Activated CD4-positive, alpha-beta memory T cell treated with anti-CD3 and anti-CD28 coated beads, Interleukin-2, amount 10 ng/mL, durations not matched to agents 7 days and 5 days (primary cell): ENCODE measurements at places on chromosomes 4 and X.

DNA sequence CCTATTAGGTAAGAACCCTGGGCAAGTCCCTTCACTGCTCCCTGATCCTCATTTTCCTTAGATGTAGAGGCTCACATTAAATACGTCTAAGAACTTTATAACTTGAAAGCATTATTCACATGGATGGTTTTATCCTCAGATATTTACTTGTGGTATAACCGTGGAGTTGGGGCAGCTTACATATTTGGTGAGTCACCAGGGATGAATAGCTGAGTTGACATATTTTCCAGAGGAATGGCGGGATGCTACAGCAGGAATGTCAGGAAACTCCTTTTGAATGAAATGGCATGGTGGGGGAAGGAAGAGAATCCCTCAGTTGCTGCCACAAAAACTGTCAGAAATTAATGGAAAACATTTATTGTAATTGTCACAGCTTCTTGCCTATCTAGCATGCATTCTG, 165.3 kb upstream of the RPS6KA3 start:
- H3K27ac ChIP-seq = no peak overlapping the region
- H3K4me3 ChIP-seq = no peak overlapping the region
- H3K36me3 ChIP-seq = no peaks in the 10 kb centered on the region
- peaks cover 14% of the 10 kb centered on the region for H3K4me1 ChIP-seq
- H3K27me3 ChIP-seq = no peaks in the 10 kb centered on the region

DNA sequence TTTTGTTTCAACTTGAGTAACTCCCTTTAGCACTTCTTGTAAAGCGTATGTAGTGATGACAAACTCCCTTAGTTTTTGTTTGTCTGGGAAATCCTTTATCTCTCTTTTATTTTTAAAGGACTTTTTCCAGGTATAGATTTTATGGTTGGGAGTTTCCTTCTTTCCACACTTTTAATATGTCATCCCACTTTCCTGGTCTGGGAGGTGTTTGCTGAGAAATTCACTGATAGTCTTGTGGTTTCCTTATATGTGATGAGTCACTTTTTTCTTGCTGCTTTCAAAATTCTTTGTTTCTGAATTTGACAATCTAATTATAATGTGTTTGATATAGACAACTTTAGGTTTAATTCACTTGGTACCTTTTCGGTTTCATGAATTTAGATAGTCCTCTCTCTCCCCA, 353.9 kb downstream of the GPAT3 start:
- H3K4me3 ChIP-seq = no peak overlapping the region
- H3K27me3 ChIP-seq = no peaks in the 10 kb centered on the region

- H3K4me3 ChIP-seq = no peak overlapping the region
- H3K27ac ChIP-seq = no peak overlapping the region
- no peaks in the 10 kb centered on the region for H3K4me1 ChIP-seq
- no peak for DNase-seq
Observed at GRCh38 chrX:115898382-115899001, 272.1 kb upstream of the AGTR2 start.

DNA sequence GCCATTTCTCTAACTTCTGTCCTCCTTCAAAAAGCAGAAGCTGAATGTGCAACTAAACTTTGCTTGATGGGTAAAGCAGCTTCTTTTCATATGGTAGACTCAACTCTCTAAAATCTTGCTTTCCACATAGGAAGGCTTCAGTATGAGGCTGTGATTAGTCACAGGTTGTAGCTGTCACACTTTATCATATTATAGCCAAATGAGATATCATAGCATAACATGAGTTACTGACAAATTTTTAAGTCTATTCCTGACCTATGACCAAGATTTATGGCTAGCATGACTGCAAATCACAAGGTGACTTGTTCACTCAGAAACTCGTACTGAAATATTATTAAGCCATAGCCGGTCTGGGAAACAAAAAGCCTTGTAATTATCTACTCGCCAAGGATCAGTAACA, 998.6 kb downstream of the RPA4 start:
- H3K27me3 ChIP-seq = no peaks in the 10 kb centered on the region
- no peak overlapping the region for H3K27ac ChIP-seq
- H3K4me1 ChIP-seq = no peaks in the 10 kb centered on the region
- no peaks in the 10 kb centered on the region for H3K36me3 ChIP-seq

DNA sequence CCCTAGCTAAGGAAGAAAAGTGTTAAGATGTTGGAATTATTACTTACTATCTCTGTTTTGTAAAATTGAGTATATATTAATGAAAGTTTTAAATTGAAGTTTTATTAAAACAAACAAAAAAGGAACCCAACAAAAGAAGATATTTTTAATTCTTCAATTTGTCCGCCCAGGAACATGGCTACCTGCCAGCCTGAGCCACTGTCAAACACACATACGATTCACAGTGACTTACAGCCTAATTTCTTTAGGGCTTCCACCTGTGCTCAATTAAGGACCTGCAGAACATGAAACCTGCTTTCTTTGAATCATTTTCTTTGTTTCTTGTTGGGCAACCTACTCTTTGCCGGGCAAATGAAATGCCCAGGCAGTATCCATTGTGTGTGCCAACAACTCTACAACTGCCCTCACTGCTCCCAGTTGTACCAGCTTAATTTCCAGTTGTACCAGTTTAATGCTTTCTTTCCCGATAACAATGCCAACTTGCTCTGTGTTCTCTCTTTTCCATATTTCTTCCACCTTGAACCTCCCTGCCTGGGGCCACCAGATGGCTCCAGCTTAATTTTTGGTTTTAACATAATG, 181.7 kb downstream of the GBA3 start:
- no peaks in the 10 kb centered on the region for H3K27me3 ChIP-seq
- H3K27ac ChIP-seq = no peak overlapping the region
- no peak overlapping the region for H3K4me3 ChIP-seq
- H3K36me3 ChIP-seq = no peaks in the 10 kb centered on the region

DNA sequence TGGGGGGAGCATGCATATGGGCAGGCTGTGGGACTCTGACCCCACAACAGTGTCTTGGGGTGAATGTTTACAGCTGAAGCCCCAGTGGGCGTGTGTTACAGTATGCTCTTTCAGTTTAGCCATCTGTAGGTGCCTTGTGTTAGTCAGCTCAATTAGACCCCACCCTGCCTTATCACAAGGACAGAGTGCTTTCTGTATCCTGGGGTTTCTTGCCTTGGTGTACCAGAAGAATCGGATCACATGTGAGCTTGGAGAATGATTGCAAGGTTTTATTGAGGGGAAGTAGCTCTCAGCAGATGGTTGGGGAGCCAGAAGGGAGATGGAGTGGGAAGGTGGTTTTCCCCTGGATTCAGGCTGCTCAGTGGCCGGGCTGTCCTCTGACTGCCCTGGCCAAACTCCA, 27.3 kb downstream of the SH3BGRL start:
- DNase-seq = no peak
- no peaks in the 10 kb centered on the region for H3K4me1 ChIP-seq
- no peak overlapping the region for H3K27ac ChIP-seq
- H3K27me3 ChIP-seq = no peaks in the 10 kb centered on the region

DNA sequence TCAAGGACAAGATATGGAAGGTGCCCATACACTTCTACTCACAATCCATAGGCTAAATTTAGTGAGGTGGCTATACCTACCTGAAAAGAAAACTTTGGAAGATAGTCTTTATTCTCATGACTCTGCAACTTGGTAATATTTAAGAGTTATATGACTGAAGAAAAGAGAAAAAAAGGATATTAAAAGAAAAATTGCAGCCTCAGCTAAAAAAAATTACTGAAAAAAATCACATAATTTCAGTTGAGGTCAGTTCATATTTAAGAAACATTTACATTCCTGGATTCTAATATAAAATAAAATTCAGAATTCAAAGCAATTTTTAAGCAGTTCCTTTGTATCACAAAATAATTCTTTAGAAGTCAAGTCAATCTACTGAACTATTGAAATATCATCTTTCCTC, 166.5 kb downstream of the GABRG1 start:
- DNase-seq = no peak
- H3K4me3 ChIP-seq = no peak overlapping the region
- no peak overlapping the region for H3K27ac ChIP-seq
- H3K27me3 ChIP-seq = no peaks in the 10 kb centered on the region
- no peaks in the 10 kb centered on the region for H3K36me3 ChIP-seq

DNA sequence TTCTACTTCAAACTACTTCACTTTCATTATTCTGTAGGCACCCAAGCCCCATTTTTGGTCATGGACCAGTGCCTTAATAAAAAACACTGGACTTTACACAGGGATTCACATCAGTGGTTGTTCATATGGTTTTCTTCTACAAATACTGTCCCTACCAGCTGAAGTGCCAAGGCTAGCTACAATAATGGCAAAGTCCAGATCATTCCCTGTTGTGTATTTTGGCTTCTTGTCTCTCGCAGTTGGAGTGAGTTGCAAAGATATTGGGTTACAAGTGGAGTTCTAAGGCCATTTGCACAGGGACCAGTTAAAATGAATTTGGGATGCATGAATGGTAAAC, 16.7 kb upstream of the ANKRD17 start:
- H3K4me1 ChIP-seq = peaks cover 4% of the 10 kb centered on the region
- H3K27ac ChIP-seq = no peak overlapping the region
- no peak overlapping the region for H3K4me3 ChIP-seq
- DNase-seq = no peak
- H3K27me3 ChIP-seq = no peaks in the 10 kb centered on the region

GRCh38 chrX:57104406-57104805, 16.9 kb downstream of the SPIN2B start:
- peaks cover 9% of the 10 kb centered on the region for H3K36me3 ChIP-seq
- DNase-seq = no peak
- H3K4me1 ChIP-seq = peaks cover 12% of the 10 kb centered on the region
- no peak overlapping the region for H3K27ac ChIP-seq

DNA sequence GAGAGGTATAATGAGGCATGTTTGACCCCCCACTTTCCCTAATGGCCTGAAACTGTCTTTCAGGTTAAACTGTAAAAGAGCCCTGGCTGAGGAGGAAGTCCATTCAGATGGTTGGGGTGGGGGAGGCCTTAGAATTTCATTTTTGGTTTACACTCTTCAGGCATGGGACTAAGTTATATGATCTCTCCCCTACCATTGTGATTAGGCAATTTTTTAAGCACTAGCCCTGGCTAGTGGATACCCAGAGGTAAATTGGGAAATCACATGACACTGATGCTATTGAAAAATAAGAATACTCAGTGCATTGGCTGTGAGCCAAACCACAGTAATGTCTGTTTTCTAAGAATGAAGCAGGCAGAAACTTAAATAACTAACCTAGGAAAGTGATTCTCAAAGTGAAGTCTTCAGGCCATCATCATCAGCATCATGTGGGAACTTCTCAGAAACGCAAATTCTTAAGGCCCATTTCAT, 149.7 kb downstream of the RRAGB start:
- no peak for DNase-seq
- H3K4me3 ChIP-seq = no peak overlapping the region
- H3K27ac ChIP-seq = no peak overlapping the region
- H3K27me3 ChIP-seq = peaks cover 11% of the 10 kb centered on the region
- peaks cover 8% of the 10 kb centered on the region for H3K4me1 ChIP-seq

- no peak overlapping the region for H3K4me3 ChIP-seq
- H3K36me3 ChIP-seq = no peaks in the 10 kb centered on the region
- H3K4me1 ChIP-seq = peaks cover 19% of the 10 kb centered on the region
- H3K27ac ChIP-seq = no peak overlapping the region
- peak; percentile 18 for DNase-seq
Observed at GRCh38 chrX:37746218-37746941, 33.5 kb upstream of the CYBB start.

- no peaks in the 10 kb centered on the region for H3K4me1 ChIP-seq
- DNase-seq = no peak
- no peak overlapping the region for H3K27ac ChIP-seq
- no peaks in the 10 kb centered on the region for H3K27me3 ChIP-seq
- no peaks in the 10 kb centered on the region for H3K36me3 ChIP-seq
Observed at GRCh38 chr4:141427726-141428296, 207.1 kb downstream of the ZNF330 start.

DNA sequence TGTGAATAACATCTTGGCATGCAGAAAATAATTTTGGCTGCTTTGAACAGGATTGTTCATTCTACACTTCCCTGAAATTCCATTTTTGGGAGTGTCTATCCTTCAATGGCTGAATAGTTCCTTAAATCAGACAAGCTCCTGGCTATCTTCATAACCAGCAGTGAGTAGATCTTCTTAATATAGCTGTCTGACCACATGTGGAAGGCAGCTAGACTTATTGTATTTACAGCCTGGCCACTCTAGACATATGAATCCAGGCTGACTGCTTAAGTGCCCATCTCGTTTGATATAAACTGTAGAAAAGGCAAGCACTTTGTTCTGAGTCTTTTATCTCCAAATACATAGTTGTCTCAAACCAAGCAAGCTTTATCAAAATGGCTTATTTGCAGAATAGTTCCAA, 40.0 kb downstream of the PWWP3B start:
- no peak for DNase-seq
- H3K4me3 ChIP-seq = no peak overlapping the region
- no peaks in the 10 kb centered on the region for H3K4me1 ChIP-seq
- no peaks in the 10 kb centered on the region for H3K27me3 ChIP-seq

DNA sequence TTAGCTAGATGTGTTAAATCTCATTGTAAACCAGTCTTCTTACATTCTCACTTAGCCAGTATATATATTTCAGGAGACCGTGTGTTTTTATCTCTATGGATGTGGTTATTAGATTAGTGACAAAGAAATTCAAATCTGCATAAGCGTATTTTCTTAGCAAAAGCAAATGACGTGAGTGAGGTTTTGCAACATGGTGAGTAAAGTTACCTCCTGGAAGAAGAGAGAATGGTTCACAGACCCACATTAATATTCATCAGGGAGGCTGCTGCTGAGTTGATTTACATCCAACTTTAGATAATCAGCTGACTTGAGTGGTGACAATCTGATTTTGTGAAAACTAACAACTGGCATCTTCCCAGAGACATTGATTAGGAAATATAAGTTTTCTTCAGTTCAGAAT, 589.9 kb upstream of the GALNT7 start:
- DNase-seq = no peak
- no peaks in the 10 kb centered on the region for H3K36me3 ChIP-seq
- no peaks in the 10 kb centered on the region for H3K27me3 ChIP-seq
- no peaks in the 10 kb centered on the region for H3K4me1 ChIP-seq
- no peak overlapping the region for H3K4me3 ChIP-seq

- H3K4me3 ChIP-seq = no peak overlapping the region
- H3K36me3 ChIP-seq = peaks cover 46% of the 10 kb centered on the region
- no peak overlapping the region for H3K27ac ChIP-seq
- no peaks in the 10 kb centered on the region for H3K27me3 ChIP-seq
- peaks cover 10% of the 10 kb centered on the region for H3K4me1 ChIP-seq
Observed at GRCh38 chrX:107107459-107107858, 11.2 kb downstream of the RBM41 start.
